Fibroblast of villous mesenchyme (primary cell): ENCODE measurements at places on chromosomes 11 and 22. TPM values are rescaled to one million over a fixed set of nuclear protein-coding genes. Genes with fewer than 3 reads are reported as not detected.

DNA sequence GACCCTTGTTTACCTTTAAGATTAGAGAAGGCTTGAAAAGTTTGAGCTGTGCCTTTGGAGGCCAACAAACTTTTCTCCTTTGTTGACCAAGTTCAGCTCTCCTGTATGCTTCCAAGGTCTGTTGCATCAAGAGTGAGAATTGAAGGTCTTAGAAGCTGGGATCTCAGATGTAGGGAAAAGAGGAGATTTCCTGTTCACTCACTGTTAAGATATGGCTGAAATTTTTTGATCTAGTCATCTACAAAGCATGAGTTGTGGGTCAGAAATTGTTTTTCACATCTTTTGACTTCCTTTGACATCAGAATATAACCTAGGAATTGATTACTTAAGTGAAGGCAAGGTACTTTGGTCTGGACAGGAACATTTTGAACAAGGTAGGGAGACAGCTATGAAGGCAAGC, 12.1 kb downstream of the OR51B4 start:
- no peak for DNase-seq

- DNase-seq, result no peak
These were observed 4.6 kb downstream of the NLRP6 start for GRCh38 chr11:282630-283360.

GRCh38 chr11:64675450-64676260, 47.3 kb downstream of the NRXN2 start:
- peak; percentile 81 for DNase-seq

DNA sequence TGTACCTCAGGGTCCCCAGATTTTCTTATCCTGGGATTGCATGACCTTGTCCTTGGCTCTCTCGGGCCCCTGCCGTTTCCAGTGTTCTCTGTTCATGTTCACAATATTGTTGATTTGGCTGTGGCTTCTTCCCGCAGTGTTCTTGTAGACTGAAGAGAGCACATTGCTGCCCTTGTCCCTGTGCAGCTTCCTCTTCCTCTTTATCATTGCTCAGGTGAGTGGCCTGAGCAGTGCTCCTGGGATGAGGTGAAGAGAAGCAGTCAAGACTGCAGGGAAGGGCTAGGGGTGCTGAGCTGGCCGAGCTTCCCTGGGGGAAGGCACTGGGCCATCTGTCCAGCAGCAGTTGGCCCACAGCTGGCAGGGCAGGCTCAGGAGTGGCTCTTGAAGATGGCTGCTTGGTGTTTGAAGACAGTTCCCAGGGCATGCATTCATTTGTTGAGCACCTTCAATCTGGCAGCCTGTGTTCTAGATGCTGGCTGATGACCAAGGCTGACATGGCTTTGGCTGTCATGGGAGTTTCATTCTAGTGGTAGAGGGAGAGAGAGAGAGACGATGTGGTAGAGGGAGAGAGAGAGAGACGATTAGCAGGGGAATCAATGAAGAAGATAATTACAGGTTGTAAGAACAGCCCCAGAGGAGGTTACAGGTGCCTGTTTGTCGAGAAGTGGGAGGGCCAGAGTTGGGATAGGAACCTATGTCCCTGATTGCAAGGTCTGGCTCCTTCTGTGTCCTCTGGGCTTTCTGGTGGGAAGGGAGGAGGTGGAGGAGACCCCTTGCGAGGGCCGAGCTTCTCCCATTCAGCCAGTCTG, 17.4 kb downstream of the BMAL1 start:
- no peak for DNase-seq

DNA sequence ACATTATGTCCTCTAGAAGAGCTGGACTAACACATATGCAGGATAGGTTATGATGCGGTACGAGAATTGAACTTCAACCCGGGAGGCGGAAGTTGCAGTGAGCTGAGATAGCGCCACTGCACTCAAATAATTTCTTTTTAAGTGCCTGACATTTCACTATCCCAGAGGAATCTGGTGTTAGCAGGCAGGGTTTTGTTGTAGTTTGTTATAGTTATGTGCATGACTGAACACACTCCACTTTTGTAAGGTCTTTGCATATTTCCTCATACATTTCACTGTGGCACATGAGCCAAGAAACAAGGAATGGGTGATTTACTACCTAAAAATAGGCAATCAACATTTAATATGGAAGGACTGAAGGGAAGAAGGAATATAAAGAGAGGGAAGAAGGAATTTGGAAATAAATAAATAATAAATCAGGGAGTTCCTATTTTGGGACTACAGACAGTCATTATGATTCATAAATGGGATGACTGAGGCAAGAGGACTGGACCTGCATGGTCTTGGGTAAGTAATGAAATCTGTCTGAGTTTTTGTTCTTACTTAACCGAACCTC, 8.7 kb upstream of the HIPK3 start:
- peak; percentile 30 for DNase-seq

DNA sequence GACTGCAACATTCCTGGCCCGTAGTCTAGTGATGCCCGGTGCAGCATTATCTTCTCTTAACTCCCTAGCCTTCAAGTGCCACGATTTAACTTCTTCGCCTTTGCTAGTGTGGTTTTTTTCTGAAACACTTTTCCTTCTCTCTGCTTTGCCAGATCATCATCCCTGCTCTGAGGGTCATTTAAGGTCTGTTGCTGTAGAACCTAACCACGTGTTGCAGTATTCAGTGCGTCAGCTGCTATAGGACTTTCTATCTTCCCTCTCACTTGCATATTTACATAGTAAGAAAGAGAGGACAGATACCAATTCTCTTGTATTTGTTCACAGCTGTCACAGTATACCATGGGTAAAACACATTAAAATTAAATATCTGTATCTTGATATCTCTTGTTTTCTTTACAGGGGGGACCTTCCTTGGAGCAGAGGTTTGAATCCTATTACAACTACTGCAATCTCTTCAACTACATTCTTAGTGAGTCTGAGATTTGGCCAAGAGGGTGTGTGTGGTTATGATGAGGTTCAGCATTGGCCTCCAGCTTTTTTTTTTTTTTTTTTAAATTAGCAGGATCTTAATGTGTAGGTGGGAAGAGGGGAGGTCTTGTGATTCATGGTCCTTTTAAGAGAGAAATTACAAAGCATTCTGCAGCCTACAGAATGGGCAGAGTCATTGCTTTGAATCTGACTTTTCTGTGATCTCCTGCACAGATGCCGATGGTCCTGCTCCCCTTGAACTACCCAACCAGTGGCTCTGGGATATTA, 13.5 kb downstream of the EIF3L start:
- DNase-seq, result peak; percentile 50

GRCh38 chr11:1548221-1549070, 23.6 kb downstream of the DUSP8 start:
- peak; percentile 42 for DNase-seq

DNA sequence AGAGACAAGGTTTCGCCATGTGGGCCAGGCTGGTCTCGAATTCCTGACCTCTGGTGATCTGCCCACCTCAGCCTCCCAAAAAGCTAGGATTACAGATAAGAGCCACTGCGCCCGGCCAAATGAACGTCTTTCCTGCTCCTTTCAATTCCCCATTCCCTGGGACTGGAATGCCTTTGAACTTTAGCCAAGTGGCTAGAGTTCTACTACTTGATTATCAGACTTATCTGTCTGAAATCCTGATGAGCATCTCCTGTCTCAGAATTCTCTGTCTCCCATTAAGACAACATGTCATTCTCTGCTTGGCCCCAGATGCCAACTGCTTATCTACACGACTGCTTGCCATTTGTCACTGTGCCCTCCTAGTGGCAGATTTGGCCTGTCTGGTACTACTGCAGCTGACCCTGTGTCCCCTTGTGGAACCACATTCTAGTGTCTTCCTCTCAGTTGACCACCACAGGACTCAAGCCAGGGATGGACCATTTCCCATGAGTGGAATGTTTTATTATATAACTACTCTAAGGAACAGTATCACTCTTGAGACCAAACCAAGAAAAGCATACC, 33.1 kb upstream of the IPO7 start:
- DNase-seq, result no peak

DNA sequence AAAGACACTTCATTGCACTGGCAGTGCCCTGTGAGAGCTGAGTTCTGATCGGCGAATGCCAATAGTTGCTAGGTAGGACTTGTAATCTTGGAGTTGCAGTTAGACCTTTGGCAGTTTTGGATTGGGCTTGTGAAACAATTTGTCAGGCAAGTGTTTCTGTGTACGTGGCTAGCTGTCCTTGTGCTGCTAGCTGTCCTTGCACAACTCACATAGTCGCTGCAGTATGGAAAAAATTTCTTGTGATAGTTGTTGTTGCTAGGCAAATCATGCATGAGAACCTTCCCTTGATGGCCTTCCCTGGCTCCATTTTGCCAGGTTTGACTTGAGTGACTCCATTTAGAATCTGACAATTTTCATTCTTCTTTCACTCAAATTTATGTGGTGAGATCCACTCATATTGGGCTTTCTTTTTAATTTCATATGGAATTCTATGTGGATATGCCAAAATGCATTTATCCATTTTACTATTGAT, 140.7 kb downstream of the APIP start:
- no peak for DNase-seq

- DNase-seq, result no peak
These were observed 25.0 kb downstream of the LRP5 start for GRCh38 chr11:68337399-68337835.

DNA sequence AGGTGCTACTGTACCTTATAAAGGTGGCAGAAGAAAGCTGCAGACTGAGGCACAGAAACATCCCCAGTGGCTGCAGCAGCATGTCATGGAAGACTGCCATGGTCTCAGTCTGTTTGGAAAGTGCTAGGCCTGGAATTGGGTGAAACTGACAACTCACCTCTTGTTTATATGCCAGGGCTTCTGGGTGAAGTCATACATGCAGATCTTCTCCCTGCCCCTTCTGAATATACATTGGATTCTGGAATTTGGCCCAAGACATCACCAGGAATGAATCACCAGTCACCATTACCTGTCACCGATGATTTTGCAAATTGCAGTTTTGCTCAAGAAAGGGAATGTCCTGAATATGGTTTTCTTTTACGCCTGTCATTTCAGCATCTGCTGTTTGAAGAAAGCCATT, at the start of gene PLET1:
Gene PLET1 (minus strand): TSS at position 371 of the 400 bp plus-strand sequence. CDS start 271 bp downstream, at position 100.
- no peak for DNase-seq

DNA sequence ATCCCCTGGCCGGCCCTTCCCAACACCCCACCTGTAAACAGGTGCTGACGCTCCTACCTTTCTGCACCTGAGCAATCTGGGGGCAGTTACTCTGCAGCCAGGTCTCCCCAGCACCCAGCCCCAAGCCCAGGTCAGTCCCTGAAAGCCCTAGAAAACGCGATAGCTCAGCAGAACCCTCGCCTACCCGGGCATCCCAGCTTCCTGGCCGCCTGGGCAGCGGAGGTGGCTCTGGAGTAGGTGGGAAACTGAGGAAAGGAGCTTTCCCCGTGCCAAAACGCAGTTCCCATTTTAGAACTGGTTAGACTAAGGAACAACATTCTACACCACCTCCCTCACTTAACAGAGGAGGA, 445 bp downstream of the SYTL2 start:
- no peak for DNase-seq

DNA sequence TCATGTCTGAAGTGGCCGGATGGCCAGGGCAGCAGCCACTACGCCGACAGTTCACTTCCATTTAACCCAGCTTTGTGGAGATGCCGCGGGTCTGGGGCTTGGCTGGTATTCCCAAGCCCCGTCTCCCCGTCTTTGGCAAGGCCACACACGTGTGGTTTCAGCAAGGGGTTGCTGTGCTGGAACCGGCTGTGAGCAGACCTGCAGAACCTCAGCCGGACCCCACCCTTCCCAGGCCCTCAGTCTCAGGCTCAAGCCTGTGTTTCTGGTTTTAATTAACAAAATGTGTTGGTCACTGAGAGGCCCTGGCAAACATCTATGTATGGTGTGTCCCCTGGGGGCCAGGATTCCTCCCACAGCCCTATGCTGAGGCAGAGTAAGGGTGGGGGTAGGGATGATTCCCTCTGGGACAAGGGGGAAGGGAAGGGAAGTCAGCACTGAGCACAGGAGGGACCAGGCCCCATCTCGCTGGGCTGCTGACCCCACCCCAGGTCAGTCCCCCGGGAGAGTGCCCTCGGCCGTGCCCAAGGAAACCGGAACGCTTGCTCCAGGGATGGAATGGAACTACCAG, 9.3 kb downstream of the OSBPL5 start:
- DNase-seq, result peak; percentile 82

- no peak for DNase-seq
These were observed 56.2 kb downstream of the WNT11 start for GRCh38 chr11:76150141-76150540.

DNA sequence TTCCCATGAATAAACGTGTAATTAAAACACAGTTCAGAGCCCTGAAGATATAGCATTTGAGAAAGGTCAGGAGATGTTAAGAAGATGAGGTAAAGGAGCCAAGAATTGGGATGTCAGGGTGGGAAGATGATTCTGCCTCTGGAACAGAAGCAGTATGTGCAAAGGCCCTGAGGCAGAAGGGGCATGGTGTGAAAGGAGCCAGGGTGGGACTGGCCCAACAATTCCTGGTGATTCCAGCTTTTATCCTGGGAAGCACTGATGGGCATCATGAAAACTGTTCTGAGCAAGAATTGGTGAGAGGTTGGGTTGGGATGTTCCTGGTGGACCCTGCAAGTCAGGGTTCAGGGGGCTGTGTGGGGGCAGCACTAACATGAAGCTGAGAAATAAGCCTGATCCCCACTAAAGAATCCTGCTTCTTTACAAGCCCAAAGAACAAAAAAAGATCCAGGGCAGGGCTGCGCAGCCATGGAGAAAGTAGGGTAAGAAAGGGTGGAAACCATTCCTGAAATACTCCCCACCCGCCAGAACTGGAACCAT, 2.5 kb upstream of the FXYD6 start:
- no peak for DNase-seq

GRCh38 chr11:65657426-65657825, 5.3 kb downstream of the RELA start:
- no peak for DNase-seq

Gene THYN1
- total RNA-seq, result 50.3 and 58.3 TPM in 2 replicates

Gene APOBEC3B
- 2.2 and 3.2 TPM in 2 replicates for total RNA-seq

Gene OR5B21
- total RNA-seq, result under 0.01 TPM in 1 of 2 replicates, not detected in the other

Gene MPZL3
- total RNA-seq, result 0.32 and 0.86 TPM in 2 replicates

Gene OR8D1
- total RNA-seq, result 0.32 TPM in 1 of 2 replicates, not detected in the other

Gene SHISA8
- not detected in 2 replicates for total RNA-seq

Gene PGGHG
- 7.8 and 10.6 TPM in 2 replicates for total RNA-seq

Gene CCS
- 34.5 and 35.4 TPM in 2 replicates for total RNA-seq

Gene CAT
- total RNA-seq, result 49.9 and 71.7 TPM in 2 replicates

Gene SAC3D1
- 10.4 and 13.5 TPM in 2 replicates for total RNA-seq

Gene OR8G5
- not detected in 2 replicates for total RNA-seq
